ENCODE measurements at places on chromosomes 2 and 18.

DNA sequence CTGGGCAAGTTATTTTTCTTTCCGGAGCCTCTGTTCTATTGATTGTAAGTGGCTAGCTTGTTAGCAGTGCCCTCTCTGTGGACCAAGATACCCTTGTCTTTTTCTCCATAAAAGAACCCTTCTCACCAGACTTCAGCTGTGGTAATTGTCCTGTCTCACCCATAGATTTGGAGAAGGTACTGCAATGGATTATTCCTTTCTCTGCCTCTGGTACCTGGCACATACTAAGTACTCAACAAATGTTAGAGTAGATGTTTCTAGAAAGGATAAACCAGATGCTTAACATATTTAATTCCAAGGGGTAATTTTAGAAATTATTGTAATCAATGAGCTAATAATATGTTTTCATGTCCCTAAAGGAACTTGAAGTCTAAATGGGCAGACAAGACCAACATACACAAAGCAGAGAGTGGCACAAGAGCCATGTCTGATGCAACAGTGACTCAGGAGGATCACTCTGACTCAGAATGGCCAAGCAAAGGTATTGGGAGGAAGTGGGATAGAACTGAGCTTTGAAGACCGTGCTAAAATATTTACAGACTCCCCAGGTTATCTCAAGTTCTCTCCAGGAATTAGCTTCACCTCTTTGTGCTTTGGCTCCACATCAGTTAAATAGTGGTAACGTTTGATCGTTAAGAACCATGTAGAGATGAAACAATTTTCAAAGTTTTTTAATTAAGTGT is 129.7 kb upstream of the OSR1 start:
- DNase-seq = no peak

DNA sequence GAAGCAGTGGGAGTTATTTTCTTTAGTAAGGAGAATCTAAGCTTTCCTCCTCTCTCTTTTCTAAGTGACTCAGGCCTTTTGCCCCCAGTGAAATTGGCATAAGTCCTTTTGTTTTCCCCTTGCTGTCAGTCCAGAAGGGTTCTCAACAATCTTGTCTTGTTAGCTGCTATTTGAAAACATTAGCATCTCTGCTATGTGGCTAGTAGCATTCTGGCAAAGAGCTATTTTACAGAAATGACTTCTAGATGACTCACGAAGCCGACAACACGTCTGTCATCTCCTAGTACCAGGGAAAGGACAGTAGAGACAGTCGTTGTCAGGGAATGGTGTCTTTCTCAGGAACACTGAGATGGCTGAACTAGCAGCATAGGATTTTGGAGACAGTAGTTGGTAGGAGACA is 14.7 kb downstream of the SMARCAL1 start:
- no peak for DNase-seq

DNA sequence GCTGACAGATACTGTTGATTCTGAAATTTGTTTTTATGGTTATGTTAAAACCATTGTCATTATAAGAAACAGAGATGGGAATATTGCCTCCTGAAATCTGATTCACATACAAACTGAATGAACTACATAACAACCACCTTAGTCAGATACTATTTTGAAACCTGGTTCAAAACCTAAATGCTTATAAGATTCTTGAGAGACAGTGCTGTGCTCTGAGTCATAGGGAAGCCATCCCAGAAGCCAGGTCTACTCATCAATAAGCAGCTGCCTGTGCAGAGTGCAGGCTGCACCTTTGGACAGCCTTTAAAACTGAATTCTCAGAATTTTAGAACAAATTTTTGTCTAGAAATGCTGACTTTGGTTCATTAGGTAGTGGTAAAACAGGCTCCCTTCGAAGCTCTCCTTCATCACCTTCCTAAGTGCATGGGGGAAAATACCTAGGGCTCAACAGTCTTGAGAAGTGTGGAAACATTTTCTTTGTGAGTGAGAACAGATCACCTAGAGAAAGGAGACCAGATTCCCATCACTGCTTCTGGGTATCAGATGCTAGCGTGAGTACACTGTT is at the start of gene SERPINB7:
Gene SERPINB7, plus strand, starts transcription at position 253 of the 565 bp plus-strand sequence. CDS start 6,955 bp downstream, outside the sequence.
- DNase-seq = no peak

- DNase-seq = no peak
Measured at GRCh38 chr2:203994735-203995134, 58.2 kb downstream of the ICOS start.

GRCh38 chr18:25351777-25352628 is at the start of gene ZNF521:
TSS of gene ZNF521 (minus strand) at chr18:25352166. CDS start at chr18:25350946, 1,220 bp downstream.
- no peak for DNase-seq

DNA sequence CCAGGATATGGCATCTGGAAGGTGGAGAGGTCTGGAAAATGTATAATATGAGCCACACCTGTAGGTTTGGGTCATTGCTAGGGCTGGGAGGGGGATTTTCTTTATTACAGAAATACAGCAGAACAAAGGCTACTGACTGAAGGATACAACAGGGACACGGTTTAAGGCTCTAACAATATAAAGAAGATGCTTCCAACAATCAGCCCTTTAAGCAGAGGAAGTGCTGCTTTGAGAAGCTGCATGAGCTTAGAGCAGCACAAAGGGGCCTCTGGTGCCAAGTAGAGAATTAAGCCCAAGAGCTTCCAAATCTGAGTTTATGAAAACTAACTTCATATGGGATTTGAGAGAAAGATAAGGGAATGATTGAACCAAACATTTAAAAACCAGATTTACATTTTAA is 174.5 kb upstream of the RMP24 start:
- DNase-seq = no peak

DNA sequence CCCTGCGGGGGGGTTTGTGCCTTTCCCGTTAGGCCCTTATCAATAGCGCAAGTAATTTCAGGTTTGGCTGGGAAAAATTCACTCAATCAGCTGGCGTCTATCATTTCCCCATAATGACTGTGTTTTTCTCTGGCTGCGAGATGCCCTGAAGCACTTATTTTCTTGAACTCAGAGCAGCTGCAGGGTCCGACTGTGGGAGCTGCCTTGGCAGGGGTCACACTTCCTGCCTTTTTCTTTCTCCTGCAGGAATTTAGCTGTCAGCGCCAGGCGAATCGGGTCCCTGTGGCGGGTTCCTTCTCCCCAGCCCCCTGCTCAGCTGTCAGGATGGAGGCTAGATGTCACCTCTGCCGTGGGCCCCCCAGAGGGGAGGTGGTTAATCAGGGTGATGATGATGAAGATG is 81.3 kb upstream of the HPCAL1 start:
- DNase-seq = no peak

DNA sequence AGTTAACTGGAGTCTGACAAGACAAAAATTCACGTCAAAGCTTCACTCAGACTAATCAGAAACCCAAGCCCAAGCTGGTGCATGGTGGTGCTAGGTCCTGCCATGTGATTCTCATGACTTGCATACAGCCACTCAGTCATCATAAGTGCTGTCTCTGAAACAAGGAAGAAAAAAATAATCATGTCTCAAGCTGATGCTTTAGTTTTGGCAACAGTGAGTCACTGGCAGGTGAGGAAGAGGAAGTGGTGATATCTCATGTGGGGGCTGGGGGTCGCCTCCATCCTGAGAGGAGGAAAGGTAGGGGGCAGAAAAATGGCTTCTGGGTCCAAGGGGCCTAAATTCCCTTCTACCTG is 136.3 kb downstream of the TMEM163 start:
- no peak for DNase-seq

- no peak for DNase-seq
Measured at GRCh38 chr2:29657674-29658073, 263.7 kb downstream of the ALK start.

DNA sequence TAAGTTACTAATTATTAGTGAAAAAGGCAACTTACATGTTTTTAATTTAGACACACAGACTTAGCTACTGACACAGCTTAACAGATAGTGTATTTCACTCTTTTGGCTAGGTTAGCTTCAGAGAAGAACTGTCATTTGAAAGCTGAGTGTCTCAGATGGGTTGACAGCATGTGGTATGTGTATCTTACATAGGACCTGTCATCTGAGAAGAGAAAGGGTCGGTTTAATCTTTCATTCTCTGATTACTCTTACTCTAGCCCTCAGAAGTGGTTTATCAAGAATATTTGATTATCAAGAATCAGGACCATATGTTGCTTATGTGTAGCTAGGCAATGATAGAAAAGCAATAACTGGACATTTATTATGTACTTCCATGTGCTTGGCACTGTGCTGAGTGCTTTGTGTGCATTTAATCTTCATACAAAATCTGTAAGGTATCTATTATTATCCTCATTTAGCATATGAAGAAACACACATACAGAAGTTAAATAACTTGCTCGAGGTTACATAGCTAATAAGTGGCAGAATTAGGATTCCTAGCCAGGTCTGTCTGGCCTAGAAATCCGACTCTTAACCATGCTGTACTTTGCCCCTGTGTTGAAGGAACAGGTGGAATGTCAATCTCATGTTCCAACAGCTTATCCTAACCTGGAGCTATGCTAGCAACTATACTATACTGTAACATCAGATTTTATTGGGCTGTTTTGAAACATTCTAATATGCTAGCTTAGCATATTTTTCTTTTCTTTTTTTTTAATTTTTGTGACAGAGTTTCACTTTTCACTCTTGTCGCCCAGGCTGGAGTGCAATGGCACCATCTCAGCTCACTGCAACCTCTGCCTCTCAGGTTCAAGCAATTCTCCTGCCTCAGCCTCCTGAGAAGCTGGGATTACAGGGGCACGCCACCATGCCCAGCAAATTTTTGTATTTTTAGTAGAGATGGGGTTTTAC is 28.4 kb downstream of the CFLAR start:
- DNase-seq = no peak

- no peak for DNase-seq
Measured at GRCh38 chr2:108124736-108125495, 114.9 kb upstream of the SULT1C3 start.

GRCh38 chr2:50556934-50557575 is 474.9 kb downstream of the NRXN1 start:
- DNase-seq = no peak

GRCh38 chr2:67312871-67313270 is 84.3 kb upstream of the ETAA1 start:
- no peak for DNase-seq

- DNase-seq = no peak
Measured at GRCh38 chr2:108968619-108969018, 20.4 kb downstream of the EDAR start.
